ENCODE measurements at places on chromosomes 6 and 20.
A peak's percentile ranks its signal among the peaks of the same experiment; 100 is the strongest.

DNA sequence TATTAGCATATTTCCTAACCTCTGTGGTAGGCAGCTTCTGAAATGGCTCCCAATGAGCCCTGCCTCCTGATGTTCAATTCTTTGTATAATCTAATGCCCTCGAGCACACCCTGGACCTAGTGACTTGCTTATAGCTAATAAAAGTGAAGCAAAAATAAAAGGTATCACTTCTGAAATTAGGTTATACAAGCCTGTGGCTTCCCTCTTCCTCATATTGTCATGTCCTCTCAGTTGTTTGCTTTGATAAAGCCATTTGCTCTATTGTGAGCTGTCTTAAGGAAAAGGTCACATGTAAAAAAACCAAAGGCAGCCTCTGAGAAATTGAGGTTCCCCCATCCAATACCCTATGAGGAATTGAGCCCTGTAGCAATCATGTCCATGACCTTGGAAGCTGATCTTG lies 442.1 kb upstream of the ADGRB3 start:
- no peak for DNase-seq

DNA sequence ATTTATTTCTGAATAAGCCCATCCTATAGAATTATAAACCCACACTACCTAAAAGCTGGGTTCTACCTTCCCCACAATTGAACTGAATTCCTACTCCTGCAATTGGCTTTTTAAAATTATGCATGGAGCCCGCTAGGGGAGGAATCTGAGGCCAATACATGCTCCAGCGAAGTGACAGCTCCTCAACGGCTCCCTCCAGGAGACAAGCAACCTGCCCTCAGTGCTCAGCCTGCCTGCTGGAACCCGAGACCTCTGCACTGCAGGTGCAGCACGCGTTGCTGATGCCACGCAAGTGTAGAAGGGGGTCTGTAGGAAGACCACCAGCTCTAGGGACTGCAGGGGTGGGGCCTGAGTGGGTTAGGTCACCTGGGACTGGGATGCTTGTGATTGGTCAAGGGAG lies 170.2 kb upstream of the CDYL start:
- DNase-seq = no peak

DNA sequence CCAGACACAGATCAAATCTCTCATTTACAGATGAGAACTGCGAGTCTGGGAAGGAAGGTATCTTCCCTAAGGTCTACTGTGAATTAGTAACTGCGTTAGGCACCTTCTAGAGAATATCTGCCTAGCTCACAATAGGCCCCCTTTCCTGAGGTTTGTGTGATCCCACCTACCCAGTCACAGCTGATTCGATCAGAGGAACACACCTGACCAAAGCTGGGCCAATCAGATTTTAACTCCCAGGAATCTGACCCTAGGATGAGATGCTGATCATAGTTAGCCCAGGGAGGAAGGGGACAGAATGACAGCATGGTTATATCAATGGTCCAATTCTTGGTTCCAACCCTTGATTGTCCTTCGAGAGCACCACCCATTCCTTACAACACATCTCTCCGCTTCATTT lies 7.4 kb upstream of the CCDC167 start:
- no peak for DNase-seq

- no peak for DNase-seq
Measured at GRCh38 chr20:5696011-5696559, 54.1 kb upstream of the SHLD1 start.

- no peak for DNase-seq
Measured at GRCh38 chr6:3746119-3746691, 5.3 kb downstream of the PXDC1 start.

DNA sequence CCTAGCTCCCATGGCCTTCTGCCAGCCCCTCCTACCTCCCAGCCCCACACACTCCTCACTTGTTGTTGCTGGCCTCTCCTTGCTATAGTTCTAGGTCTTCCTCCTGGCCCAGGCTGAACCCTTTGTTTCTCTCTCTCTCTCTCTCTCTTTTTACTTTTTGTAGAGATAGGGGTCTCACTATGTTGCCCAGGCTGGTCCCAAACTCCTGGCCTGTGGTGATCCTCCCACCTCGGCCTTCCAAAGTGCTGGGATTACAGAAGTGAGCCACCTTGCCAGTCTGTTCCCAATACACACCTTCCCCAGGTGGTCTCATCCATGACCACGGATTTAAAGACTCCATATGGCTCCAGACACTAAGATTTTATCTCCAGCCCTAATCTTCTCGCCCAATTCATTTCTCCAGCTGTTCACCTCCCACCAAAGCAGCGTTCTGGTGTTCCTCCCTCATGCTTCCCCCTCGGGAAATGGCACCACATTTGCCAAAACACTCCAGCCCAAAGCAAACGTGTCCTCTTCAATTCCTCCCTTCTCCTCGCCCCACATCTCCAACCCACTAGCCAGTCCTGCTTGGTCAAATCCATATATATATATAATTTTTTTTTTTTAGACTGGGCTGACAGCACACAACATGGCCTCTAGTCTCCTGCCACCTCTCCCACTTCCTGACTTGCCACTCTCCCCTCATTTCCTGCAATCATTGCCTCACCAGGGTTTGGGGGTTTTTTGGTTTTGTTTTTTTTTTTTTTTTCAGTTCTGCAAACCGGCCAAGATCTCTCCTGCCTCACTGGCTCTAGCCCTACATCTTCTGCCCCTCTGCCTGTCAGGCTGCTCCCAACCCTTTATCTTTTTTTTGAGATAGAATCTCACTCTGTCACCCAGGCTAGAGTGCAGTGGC lies 104.4 kb downstream of the NCR2 start:
- no peak for DNase-seq

GRCh38 chr6:15086348-15087158 lies 159.3 kb upstream of the JARID2 start:
- no peak for DNase-seq

DNA sequence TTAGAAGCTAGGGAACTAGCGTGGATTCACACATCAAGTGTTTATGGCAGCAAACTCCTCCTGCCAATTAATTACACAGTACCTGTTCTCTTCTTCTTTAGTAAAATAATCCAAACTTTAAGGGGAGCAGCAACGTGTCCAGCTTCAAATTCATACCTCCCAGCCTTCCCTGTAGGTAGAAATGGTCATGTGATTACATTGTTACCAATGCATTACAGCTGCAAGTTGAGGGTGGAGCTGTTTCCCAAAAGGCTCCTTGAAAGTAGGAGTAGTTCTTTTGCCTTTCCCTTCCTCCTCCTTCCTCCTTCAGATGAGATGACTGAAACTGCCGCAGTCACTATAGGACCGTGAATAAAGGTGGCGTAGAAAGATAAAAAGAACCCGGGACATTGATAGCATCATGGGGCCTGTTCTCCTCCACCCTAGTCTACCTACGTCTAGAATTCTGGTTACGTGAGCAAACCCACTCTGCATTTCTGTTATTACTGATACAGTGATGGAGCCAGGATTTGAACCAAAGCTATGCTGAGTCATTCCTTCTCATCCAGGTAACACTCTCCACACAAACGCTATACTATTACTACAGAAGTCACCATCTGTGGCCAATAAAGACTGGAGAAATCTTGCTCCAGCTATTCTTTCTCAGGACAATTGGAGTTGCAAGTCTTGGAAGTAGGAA lies 18.2 kb downstream of the LINC00237 start:
- DNase-seq = no peak

DNA sequence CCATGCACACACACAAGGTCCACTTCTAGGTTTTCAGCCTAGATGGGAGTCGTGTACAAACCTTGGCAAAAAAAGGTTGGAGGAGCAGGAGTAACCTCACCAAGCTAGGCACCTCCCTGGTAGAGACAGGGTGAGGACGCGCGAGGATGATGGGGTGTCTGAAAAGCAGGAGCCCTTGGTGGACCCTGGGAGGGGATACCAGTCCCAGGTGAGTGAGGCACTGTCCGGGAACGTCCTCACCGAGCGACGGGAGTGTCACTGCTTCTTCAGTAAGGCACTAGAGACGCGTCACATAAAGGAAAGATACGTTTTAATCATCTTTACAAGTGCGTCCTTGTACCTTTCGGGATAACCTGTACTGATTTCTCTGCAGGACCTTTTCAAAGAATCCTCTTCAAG lies 29.4 kb upstream of the ZBP1 start:
- DNase-seq = no peak

DNA sequence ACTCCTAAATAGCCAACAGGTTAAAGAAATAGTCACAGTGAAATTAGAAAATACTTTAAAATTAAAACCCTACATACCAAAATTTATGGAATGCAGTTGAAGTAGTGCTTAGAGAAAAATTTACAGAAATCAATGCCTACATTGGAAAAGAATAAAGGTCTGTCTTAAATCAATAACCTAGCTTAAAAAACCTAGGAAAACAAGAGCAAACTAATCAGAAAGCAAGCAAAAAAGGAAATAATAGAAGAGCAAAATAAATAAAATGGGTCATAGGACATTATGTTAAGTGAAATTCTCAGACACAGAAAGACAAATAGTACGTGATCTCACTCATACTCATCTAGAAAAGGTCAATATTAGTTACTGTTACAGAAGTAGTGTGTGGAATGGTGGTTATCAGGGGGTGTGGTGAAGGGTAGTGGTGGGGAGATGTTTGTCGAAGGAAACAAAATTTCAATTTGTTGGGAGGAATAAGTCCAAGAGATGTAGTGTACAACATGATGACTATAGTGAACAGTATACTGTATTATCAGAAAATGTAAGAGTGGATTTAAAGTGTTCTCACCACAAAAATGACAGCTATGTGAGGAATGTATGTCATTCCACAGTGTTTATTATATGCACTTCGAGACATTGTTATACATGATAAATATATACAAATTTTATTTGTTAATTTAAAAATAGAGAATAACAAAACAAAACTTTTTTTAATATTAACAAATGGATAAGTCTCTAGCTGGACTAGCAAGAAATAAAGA lies 423.6 kb downstream of the CDH26 start:
- DNase-seq = no peak

DNA sequence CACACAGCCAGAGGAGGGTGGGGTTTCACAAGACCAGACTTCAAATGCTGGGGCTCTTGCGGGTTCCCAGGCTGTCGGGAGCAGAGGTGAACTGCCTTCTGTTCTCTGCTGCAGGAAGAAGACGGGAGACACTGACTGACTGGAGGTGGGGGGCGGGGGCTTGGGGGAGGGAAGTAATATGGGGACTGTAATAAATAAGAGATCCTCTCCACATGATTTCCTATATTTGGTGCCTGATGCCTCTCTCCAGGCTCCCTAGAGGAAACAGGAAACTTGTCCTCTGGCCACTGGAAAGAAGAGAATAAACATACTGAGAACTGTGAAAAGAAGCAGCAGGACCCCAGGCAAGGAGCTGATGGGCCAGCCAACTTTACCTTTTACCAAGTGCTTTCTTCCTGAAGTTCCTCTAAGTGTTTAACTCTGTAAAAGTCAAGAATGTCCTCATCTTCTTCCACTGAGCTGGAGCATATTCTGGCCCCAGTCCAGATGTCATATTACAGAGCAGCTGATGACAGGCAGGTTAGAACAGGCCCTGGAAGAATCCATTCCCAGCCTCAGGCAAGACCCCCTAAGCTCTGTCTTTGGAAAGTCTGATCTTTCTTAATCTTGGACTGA lies 33.2 kb upstream of the ADGRF5 start:
- DNase-seq = peak; percentile 2

DNA sequence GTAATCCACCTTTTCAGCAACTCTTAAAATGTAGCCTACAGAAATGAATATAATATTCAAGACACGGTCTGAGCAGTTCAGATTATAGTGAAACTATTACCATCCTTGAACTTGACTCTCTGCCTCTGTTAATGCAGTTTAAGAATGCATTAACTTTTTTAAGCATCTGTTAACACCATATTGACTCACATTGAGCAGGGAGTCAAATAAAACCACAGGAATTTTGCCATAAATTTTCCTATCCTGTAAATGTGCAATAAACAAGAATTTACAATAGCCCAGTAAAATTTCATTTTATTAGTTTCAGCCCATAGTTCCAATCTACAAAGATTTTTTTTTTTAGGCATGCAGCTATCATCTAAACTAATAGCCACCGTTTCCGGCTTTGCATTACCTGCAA lies 239.2 kb upstream of the DEFB112 start:
- no peak for DNase-seq

GRCh38 chr6:79334674-79335073 lies 100.2 kb upstream of the HMGN3 start:
- peak; percentile 27 for DNase-seq

- peak; percentile 15 for DNase-seq
Measured at GRCh38 chr6:143060806-143061596, at the start of gene AIG1. Gene AIG1 (plus strand): TSS chr6:143060889. CDS start chr6:143060926, 37 bp downstream.

- no peak for DNase-seq
Measured at GRCh38 chr6:2035046-2035445, 210.4 kb downstream of the GMDS start.

- DNase-seq = no peak
Measured at GRCh38 chr20:38730167-38730988, 6.1 kb downstream of the SLC32A1 start.

GRCh38 chr20:50673466-50674137 lies 17.7 kb downstream of the RIPOR3 start:
- no peak for DNase-seq

- DNase-seq = no peak
Measured at GRCh38 chr6:15555101-15556038, 107.5 kb downstream of the DTNBP1 start.

DNA sequence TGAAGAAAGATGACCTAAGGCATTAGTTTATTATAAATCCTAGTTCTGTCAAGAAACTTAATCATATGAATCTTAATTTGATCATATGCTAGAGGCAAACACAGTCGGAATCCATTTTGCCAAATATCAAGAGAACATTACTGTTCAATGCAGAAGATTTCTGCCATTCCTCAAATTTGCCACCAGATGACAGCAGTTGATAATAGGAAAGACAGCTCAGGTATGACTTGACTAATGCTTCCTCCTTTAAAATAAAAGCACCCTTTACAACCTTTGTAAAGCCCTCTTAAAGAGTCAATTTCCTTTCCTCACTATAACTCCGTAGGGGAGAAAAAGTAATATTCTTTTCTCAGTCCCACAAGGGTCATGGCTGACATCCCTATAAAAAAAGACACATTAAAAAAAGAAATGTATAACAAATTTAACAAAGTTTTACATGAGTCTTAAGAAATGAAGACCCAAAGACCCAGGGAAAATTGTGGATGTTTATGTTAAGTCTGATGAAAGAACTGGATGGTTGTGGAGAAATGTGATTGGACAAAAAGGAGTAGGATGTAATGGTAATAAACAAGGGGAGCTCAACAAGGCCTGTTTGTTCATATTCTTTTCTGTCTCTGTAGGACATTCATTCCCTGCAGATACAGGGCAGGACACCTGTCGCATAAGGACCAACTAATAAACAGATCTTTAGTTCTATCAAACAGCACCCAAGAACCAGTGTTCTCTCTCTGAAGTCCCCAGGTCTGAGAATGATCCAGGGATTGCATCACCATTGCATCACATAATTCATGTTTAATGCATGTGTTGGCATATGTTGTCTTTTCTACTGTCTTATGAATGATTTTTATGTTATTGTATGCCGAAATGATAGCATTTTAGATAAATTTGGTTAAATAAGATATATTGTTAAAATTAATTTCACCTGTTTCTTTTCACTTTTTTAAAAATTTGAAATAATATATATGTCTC lies 23.0 kb upstream of the IL17A start:
- DNase-seq = peak; percentile 9

- DNase-seq = no peak
Measured at GRCh38 chr20:33412484-33412838, 11.1 kb upstream of the CDK5RAP1 start.

Data from putamen (tissue), 1 donor.